ENCODE measurements at places on chromosomes 2 and 18.

DNA sequence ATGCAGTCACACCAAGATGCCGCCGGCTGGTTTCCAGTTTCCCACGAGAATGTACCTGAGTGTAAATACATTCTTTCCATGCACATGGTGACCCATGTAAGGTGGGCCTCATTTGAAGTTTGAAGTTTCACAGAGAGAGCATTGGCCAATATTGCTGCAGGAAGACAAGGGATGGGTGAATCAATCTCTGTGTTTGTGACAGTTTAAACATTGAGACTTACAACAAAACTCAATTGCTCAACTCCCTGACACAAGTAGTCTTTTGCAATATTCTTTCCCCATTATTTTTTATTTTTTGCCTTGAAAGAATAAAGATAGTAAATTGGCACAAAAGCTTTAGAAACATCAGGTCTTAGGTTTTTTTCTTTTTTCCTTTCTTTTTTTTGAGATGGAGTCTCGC lies 5.1 kb downstream of the SERPINB2 start:
- no peak for DNase-seq

DNA sequence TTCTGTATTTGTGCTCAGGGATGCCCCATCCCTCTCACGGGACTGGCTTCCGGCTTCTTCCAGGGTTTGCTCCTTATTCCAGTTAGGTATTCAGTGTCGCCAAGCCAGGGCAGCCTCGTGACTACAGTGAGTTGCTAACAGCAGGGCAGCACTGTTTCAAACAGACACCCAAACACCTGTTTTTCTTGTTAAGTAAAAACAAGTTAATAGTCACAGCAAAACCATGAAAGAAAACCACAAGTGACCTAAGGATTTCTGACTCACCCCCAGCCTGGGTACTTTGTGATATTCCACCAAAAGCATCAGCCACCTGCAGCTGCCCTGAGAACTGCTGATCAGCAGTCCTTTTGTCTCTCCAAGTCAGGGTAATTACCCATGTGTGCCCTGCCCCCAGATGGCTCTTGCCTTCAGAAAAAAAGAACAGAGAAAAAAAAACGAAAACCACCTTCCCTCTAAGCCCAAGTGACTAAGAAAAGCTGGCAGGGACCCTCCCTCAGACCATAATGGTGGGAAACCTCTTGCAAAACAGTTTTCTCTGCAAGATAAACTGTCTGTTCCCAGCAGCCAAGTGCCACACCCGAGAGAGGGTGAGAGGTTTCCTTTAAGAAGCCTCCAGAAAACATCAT lies 178.2 kb downstream of the ANAPC1 start:
- peak; percentile 54 for DNase-seq

GRCh38 chr2:144886862-144887261 lies 366.9 kb upstream of the ZEB2 start:
- peak; percentile 81 for DNase-seq

DNA sequence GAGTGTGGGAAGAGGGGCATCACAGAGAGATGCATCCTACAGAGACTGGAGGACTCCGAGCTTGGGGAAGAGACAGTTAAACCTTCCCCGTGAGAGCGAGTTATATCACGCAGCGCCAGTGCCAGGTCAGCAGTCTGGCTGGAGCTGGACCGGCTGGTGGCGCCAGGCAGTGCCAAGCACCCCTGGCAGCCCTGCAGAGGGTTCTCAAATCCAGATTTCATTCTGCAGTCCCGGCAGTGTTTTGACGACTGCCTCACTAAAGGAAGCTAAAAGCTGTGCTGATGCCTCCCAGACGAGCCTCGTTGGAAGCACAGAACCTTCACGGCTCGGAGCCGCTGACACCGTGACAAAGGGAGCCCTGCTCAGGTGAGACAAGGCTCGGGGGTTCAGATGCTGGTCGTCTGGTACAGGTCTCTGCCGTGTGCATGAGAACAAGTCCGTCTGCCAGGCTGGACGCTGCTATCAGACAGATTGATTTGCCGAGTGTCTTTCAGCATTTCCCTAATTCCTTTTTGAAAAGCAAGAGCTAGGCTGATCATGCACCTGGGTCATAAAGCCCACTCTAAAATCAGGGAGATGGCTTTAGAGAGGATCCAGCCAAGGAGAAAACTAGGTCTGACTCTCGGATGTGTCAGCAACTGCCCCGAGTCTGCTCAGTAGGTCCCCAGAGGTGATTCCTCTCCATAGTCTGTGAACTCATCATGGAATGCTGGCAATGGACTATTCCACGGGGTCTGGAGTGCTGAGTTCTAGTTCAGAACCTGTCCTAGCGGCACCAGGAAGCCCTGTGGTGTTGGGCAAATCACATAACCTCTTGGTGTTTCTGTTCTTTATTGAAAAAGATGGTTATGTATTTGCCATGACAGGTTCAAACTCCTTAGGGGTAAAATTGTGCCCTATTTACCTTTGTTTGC lies 240.6 kb downstream of the SOX11 start:
- DNase-seq = peak; percentile 44

DNA sequence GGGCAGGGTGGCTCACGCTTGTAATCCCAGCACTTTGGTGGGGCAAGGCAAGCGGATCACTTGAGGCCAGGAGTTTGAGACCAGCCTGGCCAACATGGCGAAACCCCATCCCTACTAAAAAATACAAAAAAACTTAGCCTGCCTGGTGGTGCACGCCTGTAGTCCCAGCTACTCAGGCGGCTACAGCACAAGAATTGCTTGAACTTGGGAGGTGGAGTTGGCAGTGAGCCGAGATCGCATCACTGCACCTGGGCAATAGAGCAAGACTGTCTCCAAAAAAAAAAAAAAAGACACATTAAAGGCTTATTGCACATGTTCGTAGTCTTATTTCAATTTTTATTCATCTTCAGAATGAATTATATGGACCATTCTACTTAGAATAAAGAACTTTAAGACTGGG lies 110.2 kb downstream of the BMPR2 start:
- DNase-seq = no peak

- DNase-seq = peak; percentile 34
These were observed 30.8 kb upstream of the AAK1 start for GRCh38 chr2:69674316-69674670.

DNA sequence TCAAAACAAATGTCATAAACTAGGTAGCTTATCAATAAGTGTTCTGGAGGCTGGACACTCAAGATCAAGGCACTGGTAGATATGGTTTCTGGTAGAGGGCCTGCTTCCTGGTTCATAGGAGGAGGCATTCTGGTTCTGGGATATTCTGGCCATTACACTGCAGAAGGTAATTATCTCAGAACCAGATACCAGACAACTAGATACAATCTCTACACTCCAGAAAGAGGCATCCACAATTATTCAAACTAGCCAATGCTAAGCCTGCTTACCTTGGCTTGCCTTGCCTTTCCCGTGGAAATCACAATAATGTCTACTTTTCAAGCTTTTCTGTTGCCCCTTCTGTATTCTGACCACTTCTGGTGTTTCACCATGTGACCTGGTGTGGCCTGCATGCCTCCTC lies 785.2 kb upstream of the GYPC start:
- no peak for DNase-seq

- no peak for DNase-seq
These were observed 501.7 kb upstream of the TCF4 start for GRCh38 chr18:56089612-56090258.

DNA sequence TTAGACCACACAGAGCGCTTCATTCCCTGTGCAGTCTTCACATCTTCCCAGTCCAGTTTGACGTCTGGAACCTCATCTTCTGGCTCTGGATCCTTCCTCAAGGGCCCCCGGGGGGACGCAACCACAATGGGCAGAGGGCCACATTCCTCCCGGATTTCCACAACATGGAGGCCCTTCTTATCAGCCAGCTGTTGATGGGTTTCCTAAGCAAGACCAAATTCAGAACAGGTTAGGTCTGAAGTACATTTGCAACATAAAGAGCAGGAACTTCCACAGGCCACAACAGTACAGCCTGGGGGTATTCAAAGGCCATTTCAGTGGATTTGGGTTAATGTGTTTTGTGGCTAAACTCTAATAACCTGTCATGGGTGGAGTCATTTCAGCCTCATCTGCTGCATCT lies 34.2 kb downstream of the MRPS5 start:
- DNase-seq = no peak

- DNase-seq = peak; percentile 80
These were observed 102.2 kb upstream of the UXS1 start for GRCh38 chr2:106296182-106296815.
